Fibroblast of upper back skin (primary cell): ENCODE measurements at places on chromosomes 2 and 18.

- no peak for DNase-seq
Measured at GRCh38 chr2:114039677-114040076, 149.8 kb downstream of the ACTR3 start.

DNA sequence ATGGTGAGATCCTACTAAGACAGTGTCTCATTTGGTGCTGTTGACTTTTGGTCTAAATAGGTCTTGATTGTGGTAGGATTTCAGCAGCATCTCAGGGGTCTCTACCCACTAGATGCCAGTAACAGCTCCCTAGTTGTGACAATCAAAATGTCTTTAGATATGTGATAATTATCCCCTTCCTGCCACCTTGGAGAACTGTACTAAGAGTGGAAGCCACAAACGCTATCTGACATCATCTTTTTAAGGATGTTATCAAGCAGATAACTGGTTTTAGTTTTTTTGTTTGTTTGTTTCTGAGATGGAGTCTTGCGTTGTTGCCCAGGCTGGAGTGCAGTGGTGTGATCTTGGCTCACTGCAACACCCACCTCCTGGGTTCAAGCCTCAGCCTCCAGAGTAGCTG is 3.1 kb downstream of the MGAT5 start:
- no peak for DNase-seq

- DNase-seq, result no peak
Measured at GRCh38 chr18:47558110-47558750, 306.8 kb upstream of the SKOR2 start.

DNA sequence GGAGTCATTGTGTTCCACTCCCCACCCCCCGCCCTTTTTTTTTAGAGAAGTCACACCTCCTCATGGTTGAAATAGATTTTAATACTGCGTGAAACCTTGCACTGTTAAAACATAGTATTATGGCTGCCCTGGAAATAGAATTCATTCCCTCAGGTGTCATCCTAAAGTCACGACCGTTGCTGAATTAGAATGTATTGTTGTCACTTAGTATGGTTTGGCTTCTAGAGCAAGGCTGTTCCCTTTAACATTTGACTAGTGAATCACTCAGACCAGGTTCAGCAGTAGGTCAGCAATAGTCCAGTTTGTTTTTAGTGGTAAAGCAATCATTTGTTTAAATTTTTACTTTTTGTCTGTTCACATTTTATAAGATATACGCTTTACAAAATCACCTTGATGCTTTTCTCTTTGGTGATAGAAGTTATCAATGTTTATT is 1.2 kb downstream of the BABAM2 start:
- DNase-seq, result no peak

DNA sequence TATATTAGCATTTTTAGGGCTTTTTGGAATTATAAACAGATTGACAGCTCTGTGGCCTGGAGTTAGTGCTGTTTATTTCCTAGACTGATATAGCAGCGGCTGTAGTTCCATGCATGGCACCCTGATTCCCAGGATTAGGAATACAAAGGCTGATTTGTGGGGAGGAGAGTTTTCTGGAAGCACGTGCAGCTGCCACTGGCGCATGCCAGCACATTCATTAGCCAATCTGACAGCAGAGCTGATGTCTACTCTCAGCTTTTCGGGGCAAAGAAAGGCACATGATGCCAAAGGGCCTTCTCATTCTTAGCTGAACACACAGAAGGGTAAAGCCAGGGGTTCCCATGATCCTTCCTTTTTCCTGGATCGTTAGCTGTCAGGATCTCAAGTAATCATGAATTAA is 45.7 kb upstream of the RAPH1 start:
- DNase-seq, result no peak
